ENCODE measurements at places on chromosomes 3 and 15.

DNA sequence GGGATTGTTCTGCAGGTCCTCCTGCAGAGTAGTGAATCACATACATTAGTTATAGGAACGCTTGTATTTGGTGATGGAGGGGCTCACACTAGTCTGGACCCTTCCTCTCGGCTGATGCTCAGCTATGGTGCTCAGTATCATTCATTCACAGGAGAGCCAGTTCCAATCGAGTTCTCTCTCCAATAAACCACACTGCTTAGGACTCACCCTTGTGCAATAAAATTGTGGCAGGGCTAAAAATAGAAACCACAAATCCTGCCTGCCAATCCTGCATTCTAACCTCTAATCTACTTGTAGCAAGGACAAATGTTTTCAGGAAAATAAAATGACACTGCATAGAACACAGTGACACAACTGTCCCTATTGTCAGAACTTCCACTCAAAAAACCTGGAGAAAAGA lies 138.4 kb upstream of the TBL1XR1 start:
- no peak for DNase-seq

- no peak for DNase-seq
Measured at GRCh38 chr3:56154297-56154696, 314.0 kb downstream of the ERC2 start.

DNA sequence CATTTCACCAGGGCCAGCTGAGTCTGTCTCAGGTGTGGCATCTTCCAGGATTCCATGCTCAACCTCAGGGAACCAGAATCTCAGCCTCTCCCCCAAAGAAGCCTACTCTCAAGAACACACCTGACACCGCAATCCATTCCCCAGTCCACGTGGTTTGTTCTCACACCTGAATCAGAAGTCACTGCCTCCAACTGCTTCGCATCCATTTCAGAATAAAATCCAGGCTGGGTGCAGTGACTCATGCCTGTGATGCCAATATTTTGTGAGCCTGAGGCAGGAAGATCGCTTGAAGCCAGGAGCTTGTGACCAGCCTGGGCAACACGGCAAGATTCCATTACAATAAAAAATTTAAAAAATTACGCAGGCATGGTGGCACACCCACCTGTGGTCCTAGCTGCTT lies 212.2 kb downstream of the FOXP1 start:
- DNase-seq: no peak

DNA sequence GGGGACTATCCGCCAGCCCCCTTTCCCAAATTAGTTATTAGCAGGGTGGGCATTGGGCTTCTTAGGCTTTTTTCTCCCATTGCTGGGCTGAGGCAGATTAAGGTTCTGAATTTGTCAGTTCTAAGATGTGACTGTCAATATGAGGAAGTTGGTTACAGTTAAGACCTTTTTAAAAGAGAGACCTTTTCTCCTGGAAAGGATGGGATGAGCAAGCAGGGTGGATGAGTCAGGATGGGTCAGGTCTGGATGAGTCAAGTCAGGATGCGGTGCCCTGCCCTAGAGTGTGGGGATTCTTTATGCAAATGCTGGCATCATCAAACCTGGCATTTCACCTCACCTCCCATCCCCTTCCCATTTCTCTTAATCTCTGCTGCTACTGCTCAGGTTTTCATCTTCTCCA lies 1.9 kb downstream of the AEN start:
- DNase-seq: no peak

GRCh38 chr3:22115581-22115980 lies 364.6 kb upstream of the ZNF385D start:
- no peak for DNase-seq

All from NCI-H1436 treated with DMSO at 0.1 percent for 48 hours (cell line).